ENCODE measurements at places on chromosomes 1 and 21. TPM values are rescaled to one million over a fixed set of nuclear protein-coding genes. Genes with fewer than 3 reads are reported as not detected.

Gene ZNF593OS
- 0.50 TPM for polyA plus RNA-seq

Gene CLCA2
- polyA plus RNA-seq, result 4.7 TPM

Gene MYCL
- polyA plus RNA-seq, result 3.5 TPM

Gene AADACL3
- polyA plus RNA-seq, result not detected

Gene APOBEC4
- 0.01 TPM for polyA plus RNA-seq

Gene DNALI1
- 30.0 TPM for polyA plus RNA-seq

GRCh38 chr1:37323486-37324377, 150.6 kb upstream of the ZC3H12A start:
- peak; percentile 34 for DNase-seq
- peaks cover 14% of the 10 kb centered on the region for H3K27me3 ChIP-seq
- no peaks in the 10 kb centered on the region for H3K36me3 ChIP-seq
- no peak overlapping the region for H3K27ac ChIP-seq

GRCh38 chr1:165383067-165383466, 26.6 kb upstream of the LMX1A start:
- H3K27me3 ChIP-seq, result no peaks in the 10 kb centered on the region
- no peak overlapping the region for H3K27ac ChIP-seq
- no peak overlapping the region for H3K4me3 ChIP-seq

- no peaks in the 10 kb centered on the region for H3K36me3 ChIP-seq
- H3K4me3 ChIP-seq, result no peak overlapping the region
- peaks cover 1% of the 10 kb centered on the region for H3K27me3 ChIP-seq
- no peaks in the 10 kb centered on the region for H3K4me1 ChIP-seq
- no peak for DNase-seq
Observed at GRCh38 chr21:37737507-37737906, 178.8 kb downstream of the KCNJ6 start.

DNA sequence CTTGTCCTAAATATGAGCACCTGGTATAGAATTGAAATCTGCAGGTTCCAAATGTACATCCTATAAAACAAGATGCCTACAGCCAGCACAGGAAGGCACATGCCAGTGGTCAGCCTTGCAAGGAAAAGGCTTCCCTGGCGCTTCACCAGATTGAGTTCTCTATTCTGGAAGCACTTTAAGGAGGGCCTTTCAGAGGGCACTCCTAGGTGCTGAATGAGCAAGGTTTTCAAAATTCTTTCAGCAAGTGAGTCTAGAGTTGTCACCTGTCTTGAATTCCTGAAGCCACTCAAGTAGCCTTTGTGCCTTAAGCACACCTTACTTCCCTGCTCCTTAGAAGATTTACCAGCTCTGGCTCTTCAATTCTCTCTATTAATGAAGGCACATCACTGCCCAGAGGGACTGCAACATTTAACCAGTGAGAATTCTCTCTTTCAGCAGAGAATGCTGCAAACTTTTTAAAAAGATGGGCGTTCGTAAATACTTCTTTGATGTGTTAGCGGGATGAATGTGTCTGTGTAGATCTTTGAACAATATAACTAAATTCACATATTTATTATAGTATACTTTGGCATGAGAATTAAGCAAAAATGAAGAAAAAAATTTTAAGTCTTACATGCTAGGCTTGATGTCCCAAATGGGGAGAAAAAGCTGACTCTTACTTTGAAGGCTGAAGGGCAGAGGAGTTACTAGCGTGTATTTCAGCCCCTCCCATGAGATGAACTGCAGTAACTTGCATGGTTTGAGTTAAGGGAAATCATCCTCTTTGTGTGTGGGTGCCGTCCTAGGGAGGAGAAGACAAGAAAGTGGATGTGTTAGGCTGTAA, 162.0 kb downstream of the NTPCR start:
- no peaks in the 10 kb centered on the region for H3K4me1 ChIP-seq
- no peak overlapping the region for H3K27ac ChIP-seq
- H3K27me3 ChIP-seq, result no peaks in the 10 kb centered on the region
- DNase-seq, result no peak
- no peaks in the 10 kb centered on the region for H3K36me3 ChIP-seq

DNA sequence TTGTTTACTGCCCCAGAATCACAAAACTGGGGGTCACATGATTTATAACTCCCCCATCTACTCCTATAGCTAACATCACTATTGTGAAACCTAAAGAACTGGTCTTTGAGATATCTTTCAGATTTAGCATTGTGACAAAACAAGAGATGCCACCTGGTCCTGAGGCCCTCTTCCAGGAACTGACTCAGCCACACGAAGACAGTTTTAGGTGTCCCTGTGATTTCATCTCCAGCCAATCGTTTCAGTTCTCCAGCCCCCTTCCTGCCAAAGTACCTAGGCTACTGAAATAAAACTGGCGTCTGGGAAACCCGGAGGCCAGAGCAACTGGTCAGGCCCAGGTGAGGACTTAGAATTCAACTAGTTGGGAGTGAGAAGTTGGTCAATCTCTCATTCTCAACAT, 36.6 kb downstream of the TBX19 start:
- H3K4me1 ChIP-seq, result no peaks in the 10 kb centered on the region
- H3K27me3 ChIP-seq, result no peaks in the 10 kb centered on the region
- no peak for DNase-seq
- peaks cover 6% of the 10 kb centered on the region for H3K36me3 ChIP-seq
- H3K4me3 ChIP-seq, result no peak overlapping the region

GRCh38 chr1:9746211-9746610, 77.6 kb downstream of the CLSTN1 start:
- H3K36me3 ChIP-seq, result peaks cover 11% of the 10 kb centered on the region
- no peak for DNase-seq
- H3K27me3 ChIP-seq, result no peaks in the 10 kb centered on the region
- no peak overlapping the region for H3K4me3 ChIP-seq
- no peak overlapping the region for H3K27ac ChIP-seq
- no peaks in the 10 kb centered on the region for H3K4me1 ChIP-seq

DNA sequence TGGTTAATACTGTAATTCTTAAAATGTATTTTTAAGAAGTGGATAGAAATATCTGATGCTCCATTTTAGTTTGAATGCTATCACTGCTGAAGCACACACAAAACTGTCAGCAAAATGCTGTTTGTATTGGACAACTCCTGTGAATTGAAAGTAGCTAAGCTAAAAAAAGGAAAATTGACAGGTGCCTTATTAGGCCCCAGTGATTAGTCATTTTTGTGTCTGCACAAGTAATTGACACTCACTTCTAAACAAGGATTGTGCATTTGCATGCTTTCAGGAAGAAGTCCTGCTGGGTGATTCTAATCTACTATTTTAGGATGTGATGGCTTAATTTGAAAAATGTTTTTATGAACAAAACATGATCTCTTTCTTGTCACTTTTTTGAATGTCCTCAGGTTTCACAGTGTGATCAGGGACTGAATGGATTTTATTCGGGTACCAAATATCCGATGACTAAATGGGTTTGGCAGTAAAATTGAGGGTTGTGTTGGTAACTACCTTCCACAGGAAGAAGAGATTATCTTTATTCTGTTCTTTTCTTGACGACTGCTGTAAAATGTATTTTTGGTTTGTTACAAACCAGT, 13.0 kb upstream of the MAP3K7CL start:
- no peaks in the 10 kb centered on the region for H3K27me3 ChIP-seq
- H3K27ac ChIP-seq, result no peak overlapping the region
- no peak overlapping the region for H3K4me3 ChIP-seq
- DNase-seq, result no peak
- no peaks in the 10 kb centered on the region for H3K4me1 ChIP-seq

DNA sequence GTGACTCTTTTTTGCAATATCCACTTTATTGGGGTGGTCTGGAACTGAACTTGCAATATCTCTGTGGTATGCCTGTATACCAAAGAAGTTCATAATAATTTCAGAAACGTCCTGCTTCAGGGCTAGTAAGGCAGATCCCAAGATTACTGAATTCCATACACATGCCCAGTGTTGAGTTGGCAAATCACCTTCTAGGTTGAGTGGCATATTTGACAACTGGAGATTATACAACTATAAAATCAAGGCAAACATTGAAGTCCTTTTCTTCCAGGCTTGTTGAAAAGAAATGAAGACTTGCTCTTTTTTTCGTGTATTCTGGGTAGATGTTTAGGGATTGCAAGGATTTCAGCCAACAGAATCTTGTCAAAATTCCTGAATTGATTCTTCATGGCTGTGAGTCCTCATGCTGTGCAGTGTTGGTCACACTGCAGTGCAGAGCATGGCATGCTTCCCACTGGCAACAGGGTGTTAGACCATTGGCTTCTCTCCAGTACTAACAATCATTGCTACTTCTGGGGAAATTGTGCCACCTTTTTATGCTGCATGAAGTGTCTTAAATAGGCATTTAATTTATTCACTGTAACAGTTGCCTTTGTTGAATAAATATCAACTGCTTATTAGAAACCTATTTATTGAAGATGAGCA, 367.1 kb upstream of the ADGRL4 start:
- no peaks in the 10 kb centered on the region for H3K36me3 ChIP-seq
- H3K27ac ChIP-seq, result no peak overlapping the region
- no peaks in the 10 kb centered on the region for H3K4me1 ChIP-seq
- H3K27me3 ChIP-seq, result no peaks in the 10 kb centered on the region
- H3K4me3 ChIP-seq, result no peak overlapping the region

DNA sequence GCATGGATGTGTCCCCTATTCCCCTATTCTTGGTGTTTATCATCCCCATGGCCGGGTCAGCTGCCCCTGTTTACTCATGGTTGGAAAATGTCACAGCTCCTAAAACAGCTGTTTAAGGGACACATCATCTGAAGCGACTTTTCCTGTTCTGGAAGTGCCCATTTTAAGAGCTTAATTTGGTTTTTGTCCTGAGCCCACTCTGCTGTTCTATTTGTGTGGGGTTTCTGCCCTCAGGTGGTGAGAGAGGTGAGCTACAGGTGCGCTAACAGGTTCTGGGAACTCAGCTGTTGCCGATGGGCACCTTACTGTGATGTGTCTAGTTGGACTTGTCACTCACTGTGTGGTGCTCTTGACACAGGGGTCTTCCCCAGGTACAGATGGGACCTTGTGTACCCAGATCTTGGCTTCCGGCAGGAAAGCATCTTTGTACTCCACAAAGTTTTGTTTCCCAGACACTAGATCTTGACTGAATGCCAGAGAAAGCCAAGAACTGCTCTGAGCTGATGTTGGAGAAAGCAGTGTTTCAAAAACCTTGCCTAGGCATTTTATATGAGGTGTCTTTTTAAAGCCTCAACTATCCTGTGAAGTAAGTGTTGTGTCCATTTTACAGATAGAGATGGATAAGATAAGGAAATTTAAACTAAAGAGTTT, 59.0 kb upstream of the CD1D start:
- H3K27me3 ChIP-seq, result no peaks in the 10 kb centered on the region
- no peak overlapping the region for H3K27ac ChIP-seq
- no peak overlapping the region for H3K4me3 ChIP-seq
- DNase-seq, result peak; percentile 68
- H3K36me3 ChIP-seq, result no peaks in the 10 kb centered on the region

All from small intestine (tissue), 16 donors.